ENCODE measurements at places on chromosomes 12 and 14.

DNA sequence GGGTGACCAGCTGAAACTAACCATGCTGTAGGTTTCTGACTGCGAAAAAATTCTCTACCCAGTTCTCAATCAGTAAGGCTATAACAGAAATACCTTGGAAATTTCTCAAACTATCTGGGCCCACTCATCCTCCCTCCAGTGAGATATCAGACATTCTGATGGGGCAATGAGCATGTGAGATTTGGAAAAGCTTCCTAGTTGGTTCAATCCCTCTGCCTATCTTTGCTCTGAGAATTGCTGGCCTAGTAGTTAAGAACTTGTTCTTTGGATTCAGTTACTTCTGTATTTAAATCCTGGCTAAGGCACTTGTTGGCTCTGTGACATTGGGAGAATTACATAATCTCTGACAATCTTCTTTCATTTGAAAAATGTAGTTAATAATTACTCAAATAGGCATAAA is 119.4 kb downstream of the SLC15A5 start:
- no peak for DNase-seq

- DNase-seq = no peak
Measured at GRCh38 chr14:65879248-65880009, 466.9 kb downstream of the FUT8 start.

GRCh38 chr12:53988541-53989226 is 3.7 kb downstream of the HOXC10 start:
- DNase-seq = no peak

DNA sequence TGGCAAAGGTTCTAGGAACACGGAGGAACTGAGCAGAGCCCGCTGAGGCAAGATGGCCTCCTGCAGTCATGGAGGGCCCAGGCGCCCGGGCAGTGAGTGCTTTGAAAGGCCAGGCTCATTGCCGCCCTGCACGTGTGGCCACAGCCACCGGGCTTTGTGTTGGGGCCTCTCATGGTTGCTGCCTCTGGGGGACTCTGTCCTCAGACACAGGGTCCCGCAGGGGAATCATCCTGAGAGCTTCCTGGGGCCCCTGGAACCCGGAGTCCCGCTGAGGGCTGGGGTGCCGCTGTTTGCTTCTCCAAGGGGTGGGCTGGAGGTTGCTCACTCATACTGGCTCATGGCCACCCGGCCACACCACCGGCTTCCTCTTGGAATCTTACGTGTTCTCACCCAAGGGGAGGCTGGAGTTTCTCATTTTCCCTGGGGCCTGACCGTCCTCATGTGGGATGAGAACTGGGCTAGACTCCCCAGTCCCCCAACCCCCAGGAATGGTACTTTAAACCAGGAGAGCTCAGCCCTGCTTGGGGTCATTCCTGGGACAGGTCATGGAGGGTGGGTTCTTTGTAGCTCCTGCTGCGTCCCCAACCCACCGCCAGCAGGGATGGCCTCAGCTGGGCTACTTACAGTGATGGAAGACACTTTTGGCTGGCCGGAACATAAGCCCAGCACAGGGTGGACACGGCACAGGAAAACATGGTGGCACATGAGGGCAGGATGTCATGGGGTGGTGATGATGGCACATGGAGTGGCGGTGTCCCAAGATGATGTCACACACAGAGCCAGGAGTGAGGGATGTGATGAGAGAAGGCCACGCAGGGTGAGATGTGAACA is 21.1 kb upstream of the LRTM2 start:
- DNase-seq = no peak

DNA sequence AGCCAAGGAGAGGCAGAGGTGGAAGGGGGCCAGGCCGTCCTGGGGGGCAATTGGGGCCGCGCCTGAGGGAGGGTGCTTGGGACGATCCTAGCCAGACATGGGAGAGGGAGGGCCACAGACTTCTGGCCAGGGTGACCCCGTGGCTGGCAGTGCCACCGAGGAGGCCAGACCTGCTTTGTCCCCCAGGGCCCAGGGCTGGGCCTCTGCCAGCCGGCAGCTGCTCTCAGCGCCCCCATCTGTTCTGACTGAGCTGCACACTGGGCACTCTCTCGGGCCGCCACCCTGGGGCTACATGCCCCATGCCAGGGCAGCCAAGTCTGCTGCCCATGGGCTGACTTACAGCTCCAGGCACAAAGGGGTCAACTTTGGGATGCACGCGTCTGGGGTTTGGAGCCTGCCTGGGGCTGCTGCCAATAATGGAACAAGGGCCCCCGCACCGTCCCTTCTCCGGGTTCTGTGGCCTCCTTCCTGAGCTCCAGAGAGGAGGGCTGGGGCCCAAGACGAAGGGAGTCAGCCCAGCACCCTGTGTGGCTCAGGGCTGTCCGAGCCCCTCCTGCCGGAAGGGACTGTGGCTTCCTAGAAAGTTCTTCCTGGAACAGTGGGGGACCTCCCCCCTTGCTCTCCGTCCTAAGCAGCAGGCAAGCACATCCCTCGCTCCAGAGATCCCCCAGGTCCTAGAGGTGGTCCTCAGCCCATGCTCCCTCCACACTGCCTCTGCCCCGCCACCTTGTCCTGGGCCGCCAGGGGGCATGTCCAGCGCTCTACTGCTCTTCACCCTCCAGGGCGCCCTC is 1.1 kb downstream of the ADSS1 start:
- DNase-seq = no peak

DNA sequence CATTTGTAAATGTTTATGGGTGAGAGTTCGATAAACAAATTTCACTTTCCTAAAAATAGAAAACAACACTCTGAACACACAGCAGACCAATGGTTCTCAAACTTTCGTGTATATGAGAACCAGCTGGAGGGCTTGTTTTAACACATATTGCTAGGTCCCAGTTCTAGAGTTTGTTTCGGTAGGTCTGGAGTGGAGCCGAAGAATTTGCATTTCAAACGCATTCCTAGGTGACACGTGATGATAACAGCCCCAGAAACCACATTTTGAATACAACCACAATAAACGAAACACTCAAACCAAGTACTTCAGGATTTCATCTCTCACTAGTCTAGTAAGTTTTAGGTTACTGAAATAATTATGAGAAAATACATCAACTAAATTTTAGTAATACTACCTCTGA is 17.1 kb downstream of the SEC23A start:
- no peak for DNase-seq

DNA sequence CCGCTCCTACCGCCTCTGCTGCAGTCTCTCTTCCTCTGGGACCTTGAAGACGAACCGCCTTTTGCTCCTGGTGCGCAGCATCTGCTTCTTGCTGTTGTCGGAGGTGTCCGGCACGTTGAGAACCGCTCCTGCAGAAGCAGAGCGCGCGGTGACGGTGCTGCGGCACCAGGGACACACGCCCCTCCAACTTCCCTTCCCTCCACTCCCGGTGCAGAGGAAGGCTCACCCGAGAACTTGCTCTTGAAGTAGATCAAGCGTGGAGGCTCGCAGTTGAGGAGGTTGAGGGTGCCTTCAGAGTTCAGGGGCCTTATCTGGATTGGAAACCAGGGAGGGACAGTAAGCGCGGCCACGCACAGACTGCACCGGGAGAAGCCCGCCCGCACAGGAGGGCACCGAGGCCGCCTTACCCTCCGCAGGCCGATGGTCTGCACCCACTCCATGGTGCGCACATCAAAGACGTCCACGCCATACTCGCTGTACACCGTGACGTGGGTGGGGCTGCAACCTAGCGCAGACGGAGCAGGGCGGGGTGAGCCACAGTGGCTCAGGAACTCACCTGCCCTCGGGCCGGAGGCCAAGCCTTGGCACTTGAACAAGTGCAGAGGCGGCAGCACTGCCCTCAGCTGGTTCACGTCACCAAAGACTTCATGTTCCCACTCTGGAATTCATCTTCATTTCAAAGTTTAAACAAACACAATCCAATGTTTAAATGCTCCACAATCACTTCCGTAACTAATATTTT is 17.5 kb downstream of the AMN start:
- no peak for DNase-seq

GRCh38 chr14:96690713-96691383 is 106.3 kb upstream of the VRK1 start:
- no peak for DNase-seq

- DNase-seq = no peak
Measured at GRCh38 chr14:74840603-74841030, 35.3 kb downstream of the PROX2 start.

- DNase-seq = no peak
Measured at GRCh38 chr12:57889500-57889989, 43.0 kb upstream of the CTDSP2 start.

DNA sequence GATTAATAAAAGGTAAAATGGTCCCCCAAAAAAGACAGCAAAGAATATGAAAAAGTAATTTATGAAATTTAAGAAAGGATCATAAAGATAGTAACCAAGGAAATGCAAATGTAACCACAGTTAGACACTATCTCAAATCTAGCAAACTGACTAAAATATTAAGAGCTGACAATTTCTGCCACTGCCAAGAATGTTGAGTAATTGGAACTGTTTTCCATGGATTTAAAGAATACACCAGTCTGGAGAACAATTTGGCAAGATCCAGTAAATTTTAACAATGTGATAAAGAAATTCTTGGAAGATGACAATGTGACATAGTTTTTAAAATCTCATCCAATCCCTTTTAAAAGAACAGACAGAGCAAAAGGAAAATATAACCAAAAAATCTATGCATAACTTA is 798.0 kb upstream of the MGAT4C start:
- no peak for DNase-seq

GRCh38 chr14:86404989-86405649 is 875.2 kb downstream of the FLRT2 start:
- no peak for DNase-seq

GRCh38 chr12:55637467-55637866 is 775 bp downstream of the OR10P1 start:
- DNase-seq = no peak

- no peak for DNase-seq
Measured at GRCh38 chr14:55684956-55685584, 105.1 kb downstream of the KTN1 start.

- no peak for DNase-seq
Measured at GRCh38 chr12:56896082-56896481, 38.1 kb downstream of the SDR9C7 start.

GRCh38 chr14:100780646-100781355 is 45.1 kb upstream of the MEG3 start:
- DNase-seq = no peak

GRCh38 chr12:81209012-81209411 is 131.1 kb downstream of the ACSS3 start:
- DNase-seq = no peak

DNA sequence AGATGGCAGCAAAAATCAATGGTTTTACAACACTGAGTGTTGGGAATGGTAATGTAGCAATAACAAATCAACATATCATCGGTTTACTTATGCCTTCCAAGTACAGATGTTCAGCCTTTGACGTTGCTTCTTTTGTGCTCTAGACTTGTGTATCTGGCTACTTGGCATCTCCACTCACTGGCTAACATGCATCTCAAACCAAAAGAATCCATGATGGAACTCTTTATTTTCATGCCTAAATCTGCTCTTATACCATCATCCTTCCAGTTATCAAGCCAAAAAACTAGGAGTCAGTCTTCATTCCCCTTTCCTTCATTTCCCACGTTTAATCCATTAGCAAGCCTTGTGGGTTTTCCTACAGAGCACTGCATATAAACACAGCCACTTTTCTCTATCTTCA is 89.2 kb upstream of the USP44 start:
- DNase-seq = no peak

- DNase-seq = no peak
Measured at GRCh38 chr12:49809906-49810389, 18.3 kb downstream of the NCKAP5L start.

- DNase-seq = no peak
Measured at GRCh38 chr12:91037276-91037675, 20.5 kb downstream of the KERA start.

GRCh38 chr12:25959071-25959961 is 834 bp downstream of the RASSF8 start:
- DNase-seq = no peak

GRCh38 chr12:101305226-101305779 is 25.4 kb downstream of the UTP20 start:
- no peak for DNase-seq

- DNase-seq = no peak
Measured at GRCh38 chr12:113072136-113072535, 15.6 kb downstream of the DTX1 start.

DNA sequence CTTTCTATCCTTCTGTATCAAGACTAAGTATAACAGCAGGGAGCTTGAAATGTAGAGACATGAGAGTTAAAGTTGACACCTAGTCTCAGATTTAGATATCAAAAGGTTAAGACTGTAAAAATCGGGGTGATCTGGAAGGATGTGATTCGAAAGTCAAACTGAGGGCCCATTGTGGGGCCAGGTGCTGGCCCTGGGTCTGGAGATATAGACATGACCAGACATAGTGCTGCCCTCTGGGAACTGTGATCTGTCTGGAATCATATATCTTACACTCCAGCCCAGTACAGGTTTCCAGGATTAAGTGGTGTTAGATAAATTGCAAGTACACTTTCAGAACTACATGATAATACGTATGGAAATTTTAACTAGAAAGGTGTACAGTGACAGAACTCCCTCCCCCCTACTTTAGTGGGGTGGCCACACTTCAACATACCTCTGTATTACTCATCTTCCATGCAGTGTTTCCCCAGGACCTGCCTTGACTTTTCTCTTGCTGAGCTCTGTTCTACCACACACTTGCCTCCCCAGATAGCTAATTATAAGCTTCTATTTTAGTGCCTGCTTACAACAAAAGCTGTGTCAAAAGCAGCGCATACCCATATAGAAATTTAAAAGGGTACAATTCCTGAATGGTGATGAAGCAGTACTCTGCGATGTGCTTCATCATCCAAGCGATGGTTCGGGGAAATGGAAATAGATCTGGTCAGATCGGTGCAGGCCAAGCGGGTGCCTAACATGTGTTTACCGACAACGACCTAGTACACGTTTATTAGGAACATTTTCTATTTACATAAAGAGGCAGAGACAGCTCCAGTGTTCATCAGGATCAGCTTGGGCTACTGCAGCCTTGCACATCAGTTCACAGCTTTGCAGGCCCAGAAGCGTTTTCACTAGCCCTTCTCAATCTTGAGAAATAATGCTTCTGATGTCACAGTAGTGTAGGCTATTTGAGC is 68.7 kb downstream of the ARF6 start:
- DNase-seq = no peak

DNA sequence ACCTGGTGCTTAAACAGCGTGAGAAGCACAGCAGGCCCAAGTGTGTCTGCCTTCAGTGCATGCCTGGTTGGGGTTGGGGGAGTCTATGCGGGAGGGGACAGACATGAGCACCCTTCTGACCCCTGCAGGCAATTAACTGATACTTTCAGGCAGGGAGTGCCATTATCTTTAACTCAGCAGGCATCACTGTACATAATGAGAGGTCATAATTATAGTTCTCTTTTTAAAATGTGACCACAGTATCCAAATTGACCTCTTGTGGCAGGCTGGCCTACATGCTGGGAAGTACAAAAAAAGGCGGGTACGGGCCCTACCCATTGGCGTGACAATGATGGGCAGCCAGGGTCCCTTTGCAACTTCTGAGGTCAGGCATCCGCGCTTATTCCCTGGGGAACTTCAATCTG is 209.1 kb downstream of the FOXN3 start:
- DNase-seq = no peak

DNA sequence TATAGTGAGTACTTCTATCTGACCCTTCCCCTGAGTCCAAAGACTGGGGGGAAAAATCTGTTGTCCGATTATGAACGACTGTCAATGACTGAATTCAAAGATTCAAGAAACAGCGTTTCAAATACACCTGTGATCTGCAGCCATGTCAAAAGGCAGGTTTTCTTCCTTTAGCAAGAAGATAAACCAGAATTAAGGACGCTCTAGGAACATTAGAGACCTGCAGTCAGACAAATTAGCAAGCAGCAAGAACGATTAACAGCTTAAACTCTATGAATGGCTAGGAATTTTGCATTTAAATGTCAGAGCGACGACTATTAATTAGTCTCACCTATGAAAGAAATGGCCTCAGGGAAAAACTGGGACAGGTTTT is 2.1 kb downstream of the DUSP6 start:
- DNase-seq = no peak

- no peak for DNase-seq
Measured at GRCh38 chr14:46108228-46108627, 543.4 kb downstream of the RPL10L start.

Measured in retinal pigment epithelial cell (primary cell).